HepG2 (cell line): ENCODE measurements at places on chromosomes 5 and 9. TPM values are rescaled to one million over a fixed set of nuclear protein-coding genes. Genes with fewer than 3 reads are reported as not detected.

- DNase-seq = no peak
Measured at GRCh38 chr9:88759364-88759763, 224.4 kb downstream of the NXNL2 start.

DNA sequence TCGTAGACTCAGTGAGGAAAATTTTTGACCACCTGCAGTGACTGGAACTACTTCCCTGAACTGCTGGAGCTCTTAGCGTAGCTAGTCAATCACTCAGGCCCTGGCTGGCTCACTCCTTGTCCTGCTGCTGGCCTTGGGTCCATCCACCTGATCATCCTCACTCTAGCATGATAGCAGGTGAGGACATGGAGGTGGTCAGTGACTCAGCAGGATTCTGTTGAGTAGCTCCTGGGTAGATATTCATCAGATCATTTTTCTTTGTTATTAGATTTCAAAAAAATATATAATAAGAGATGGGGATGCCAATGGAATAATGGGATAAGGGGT is 25.0 kb upstream of the SEMA4D start:
- no peak for DNase-seq

DNA sequence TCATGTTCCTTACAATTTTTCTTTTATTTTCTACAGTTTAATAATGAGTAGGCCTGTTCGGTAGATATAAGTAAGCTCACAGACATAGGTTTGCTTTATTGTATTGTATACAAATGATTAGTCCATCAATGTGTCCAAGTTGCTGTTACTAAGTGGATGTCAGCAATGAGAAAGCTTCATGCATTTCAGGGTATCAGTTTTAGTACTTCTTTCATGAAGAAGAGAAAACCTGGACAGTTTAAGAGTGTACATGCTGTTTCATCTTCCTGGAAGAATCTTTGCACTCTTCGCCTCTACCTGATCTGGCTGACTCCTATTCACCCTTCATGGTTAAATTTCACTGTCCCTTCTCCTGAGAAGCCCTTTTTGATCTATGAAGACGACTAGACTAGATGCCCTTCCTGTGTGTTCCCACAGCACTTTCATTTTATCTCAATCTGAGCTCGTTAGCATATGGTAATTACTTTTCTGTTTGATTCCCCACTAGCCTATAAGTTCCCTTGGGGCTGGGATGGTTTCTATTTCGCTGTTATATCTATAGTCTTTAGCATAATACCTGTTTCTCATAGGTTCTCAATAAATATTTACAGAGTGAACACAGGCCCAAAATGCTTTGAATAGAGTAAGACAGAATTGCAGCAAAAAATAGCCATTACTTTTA is 70.7 kb downstream of the CETN3 start:
- DNase-seq = no peak

- DNase-seq = no peak
Measured at GRCh38 chr9:125517577-125517976, 189.4 kb downstream of the MAPKAP1 start.

The DIAPH1 gene
- 25.1 and 33.2 TPM in 2 replicates for polyA plus RNA-seq
